Mesothelial cell of epicardium (in vitro differentiated cells): ENCODE measurements at places on chromosomes 13 and 19.

GRCh38 chr19:35134601-35135242 lies at the start of gene LGI4:
TSS of gene LGI4 (minus strand) at chr19:35135059. CDS start at chr19:35134680, 379 bp downstream.
- no peak for DNase-seq

DNA sequence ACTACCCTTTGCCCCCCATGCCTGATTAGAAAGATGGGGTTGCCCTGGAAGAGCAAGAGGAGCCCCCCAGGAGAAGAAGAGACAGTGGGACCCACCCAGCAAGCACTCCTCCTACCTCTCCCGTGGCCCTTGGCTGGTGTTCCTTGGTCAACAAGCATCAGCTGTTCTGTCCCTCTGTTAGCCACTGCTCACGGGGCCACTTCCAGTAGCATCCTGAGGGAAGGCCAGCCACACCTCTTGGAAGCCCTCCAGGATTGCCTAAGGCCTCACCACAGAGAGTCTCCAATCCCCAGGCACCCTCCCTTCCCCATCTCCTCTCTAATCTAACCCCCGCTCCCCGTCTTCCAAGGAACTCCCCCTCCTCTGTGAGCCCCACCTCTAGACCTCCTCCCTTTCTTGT lies 15.1 kb upstream of the DPP9 start:
- DNase-seq = no peak

GRCh38 chr19:41218615-41219507 lies at the start of gene AXL:
TSS of gene AXL (plus strand) at chr19:41219223. CDS start at chr19:41219393, 170 bp downstream.
- DNase-seq = peak; percentile 52

GRCh38 chr19:11261431-11261970 lies 823 bp downstream of the DOCK6 start:
- DNase-seq = no peak

DNA sequence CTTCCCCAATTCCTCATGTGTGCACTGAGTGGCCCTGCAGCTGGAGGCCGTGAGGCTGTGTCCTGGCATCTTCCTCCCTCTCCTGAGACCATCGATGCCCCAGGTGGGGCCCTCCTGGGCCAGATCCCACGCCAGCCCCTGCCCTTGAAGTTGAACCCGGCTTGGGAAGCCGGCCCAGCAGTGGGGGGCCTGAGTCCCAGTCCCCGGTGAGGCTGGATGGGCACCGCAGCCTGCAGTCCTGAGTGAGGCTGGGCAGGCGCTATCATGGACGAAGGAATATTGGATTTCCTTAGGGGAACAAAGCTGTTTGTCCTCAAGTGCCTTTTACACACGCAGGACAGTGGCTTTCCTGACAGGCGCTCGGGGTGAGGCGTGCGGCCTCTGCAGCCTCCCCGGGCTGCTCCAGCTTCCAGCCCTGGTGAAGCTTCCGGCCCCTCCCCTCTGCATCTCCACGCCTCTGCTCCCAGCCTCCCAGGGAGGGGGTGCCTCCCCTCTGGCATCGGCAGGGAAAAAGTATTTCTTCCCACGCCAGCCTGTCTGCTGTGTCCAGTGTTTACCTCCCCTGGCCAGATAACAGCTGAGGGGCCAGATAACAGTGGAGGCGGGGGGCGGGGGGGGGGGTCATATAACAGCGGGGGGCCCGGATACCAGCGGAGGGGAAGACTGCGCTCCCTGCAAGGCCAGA lies 159.5 kb downstream of the KDM4B start:
- peak; percentile 61 for DNase-seq

DNA sequence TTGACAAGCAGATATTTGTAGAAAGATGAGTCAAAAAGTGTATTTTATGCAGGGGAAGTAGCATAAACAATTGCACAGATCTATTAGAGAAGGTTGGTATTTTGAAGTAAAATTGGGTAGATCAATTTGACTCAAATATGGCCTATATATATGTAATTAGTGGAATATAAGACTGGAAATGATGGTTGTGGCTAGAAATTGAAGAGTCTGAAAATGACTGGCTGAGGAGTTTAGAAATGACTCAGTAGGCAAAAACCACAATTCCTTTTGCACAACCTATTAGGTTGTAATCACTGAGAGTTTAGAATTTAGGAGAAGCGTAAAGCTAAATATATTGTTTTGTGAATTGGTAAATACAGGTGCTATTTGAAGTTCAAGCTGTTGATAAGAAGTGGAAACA lies 622.6 kb upstream of the PCDH20 start:
- DNase-seq = no peak

GRCh38 chr19:42191855-42192254 lies 25.6 kb downstream of the DEDD2 start:
- no peak for DNase-seq

- DNase-seq = no peak
These were observed 358.9 kb upstream of the NBEA start for GRCh38 chr13:34583181-34583580.

DNA sequence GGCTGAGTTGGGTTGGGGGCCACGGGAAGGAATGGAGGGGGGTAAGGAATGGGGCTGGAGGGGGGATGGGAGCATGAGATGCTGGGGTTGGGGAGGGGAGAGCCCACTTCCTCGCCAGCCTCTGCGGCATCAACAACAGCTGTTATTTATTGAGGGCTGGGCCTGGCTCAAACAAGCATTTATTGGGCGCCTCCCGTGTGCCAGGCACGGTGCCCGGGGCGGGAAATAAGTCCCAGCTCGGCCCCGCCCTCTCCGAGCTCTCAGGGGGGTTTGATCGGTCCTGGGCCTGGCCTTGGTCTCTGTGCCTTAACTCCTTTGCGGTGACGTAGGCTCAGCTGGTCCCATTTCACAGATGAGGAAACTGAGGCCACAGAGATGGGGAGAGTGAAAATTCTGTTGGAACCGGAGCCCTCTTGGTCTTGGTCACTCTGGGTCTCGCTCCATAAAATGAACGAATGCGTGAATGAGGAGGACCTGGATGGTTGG lies 919 bp upstream of the ADAMTS10 start:
- DNase-seq = no peak

GRCh38 chr13:51134763-51135365 lies 23.8 kb upstream of the C13orf42 start:
- DNase-seq = no peak

GRCh38 chr13:30113551-30113950 lies 193.8 kb downstream of the KATNAL1 start:
- no peak for DNase-seq

DNA sequence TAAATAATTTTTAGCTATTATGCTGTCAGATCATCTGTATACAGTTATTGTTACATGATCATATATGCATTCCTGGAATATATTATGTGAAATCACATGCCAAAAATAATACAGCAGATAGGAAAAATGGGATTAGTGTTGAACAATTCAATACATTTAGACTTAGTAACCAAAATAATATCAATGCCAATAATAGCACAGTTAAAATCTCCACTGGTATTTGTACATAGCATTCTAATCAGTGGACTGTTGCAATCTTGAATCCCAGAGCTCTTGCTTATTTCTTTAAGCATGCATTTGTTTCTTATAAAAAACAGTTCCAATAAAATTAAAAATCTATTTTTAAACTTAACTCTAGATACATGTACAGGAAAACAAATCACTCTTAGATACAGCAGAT lies 2772.2 kb downstream of the PCDH9 start:
- DNase-seq = no peak

GRCh38 chr13:75647126-75647784 lies 11.1 kb downstream of the LMO7 start:
- DNase-seq = no peak

GRCh38 chr13:111245576-111246384 lies 74.7 kb upstream of the TEX29 start:
- no peak for DNase-seq

GRCh38 chr13:33524086-33524485 lies 238.5 kb upstream of the STARD13 start:
- no peak for DNase-seq

DNA sequence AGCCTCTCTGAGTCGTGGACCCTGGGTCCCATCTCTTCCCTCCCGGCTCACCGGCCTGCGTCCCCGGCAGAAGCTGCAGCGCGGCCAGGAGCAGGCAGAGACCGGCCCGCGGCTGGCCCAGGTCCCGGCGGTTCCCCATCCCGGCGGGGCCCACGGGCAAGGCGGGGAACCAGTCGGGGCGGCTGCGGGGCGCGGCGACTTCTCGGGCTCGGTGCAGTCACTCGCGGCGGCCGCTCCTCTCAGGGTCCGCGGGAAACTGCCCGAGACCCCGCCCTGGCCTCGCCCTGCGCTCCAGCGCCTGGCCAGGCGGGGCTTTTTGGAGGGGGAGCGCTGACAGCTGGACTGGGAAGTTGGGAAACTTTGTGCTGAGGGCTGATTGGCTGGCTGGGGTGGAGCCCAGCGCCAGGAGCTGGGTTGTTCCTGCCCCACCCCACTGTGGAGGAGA lies at the start of gene COL5A3:
Gene COL5A3, minus strand, starts transcription at position 258 of the 445 bp plus-strand sequence. Its CDS starts 119 bp downstream, at position 139.
- DNase-seq = no peak

DNA sequence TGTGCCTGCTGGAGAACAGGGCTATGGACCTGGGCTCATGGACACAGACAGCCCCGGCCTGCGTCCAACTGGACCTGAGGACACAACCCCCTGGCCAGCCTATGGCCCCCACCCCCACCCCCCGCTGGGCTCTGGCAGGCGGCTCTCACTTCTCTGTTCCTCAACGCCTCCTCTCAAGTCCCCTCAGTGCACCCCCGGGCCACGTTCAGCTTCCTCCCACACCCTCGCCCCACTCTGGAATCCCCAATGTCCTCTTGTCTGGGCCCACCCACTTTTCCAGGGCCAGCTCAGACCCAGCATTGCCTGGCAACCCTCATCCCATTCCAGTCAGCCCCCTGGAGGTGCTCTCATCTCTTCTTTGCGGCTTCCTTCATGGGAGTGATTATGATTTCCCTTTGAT lies 130.2 kb upstream of the SPACA7 start:
- no peak for DNase-seq

- DNase-seq = no peak
These were observed 59.4 kb downstream of the LACC1 start for GRCh38 chr13:43939086-43939485.

DNA sequence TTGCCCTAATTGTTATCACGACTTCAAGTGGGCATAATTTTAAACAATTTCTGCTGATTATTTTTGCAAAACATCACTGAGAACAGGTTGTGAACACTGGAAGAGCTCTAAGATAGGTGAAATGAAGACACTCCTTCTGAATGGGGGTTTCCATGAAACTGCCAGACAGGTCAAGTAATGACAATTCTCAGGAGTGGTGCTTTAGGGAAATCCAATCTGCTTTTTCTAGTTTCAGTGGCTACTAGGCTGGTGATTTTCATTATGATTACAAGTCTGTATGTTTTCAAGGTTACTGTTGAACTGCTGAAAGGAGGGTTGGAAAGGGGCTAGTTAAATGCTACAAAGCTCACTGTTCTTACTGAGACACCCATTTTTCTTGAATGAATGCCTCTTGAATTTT lies 1724.2 kb downstream of the PCDH9 start:
- DNase-seq = no peak

- no peak for DNase-seq
These were observed 23.0 kb downstream of the LAIR2 start for GRCh38 chr19:54525636-54526035.

DNA sequence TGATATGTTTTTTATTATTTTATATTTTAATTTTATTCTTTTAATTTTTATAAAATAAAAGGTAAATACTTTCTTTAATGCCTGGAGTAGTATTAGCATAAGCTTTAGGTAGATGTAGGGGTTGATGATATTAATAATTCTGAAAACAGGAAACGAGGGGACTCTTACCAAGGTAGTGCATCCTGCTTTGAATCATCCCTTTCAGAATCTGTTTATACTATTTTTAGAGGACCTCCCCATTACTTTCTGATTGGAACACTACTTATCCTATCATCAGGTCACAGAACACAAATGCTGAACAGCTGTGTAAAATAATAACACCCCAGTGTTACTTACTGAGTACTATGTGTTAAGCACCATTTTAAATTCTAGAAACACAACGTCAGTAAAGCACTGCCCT lies 27.3 kb downstream of the COG6 start:
- DNase-seq = no peak

DNA sequence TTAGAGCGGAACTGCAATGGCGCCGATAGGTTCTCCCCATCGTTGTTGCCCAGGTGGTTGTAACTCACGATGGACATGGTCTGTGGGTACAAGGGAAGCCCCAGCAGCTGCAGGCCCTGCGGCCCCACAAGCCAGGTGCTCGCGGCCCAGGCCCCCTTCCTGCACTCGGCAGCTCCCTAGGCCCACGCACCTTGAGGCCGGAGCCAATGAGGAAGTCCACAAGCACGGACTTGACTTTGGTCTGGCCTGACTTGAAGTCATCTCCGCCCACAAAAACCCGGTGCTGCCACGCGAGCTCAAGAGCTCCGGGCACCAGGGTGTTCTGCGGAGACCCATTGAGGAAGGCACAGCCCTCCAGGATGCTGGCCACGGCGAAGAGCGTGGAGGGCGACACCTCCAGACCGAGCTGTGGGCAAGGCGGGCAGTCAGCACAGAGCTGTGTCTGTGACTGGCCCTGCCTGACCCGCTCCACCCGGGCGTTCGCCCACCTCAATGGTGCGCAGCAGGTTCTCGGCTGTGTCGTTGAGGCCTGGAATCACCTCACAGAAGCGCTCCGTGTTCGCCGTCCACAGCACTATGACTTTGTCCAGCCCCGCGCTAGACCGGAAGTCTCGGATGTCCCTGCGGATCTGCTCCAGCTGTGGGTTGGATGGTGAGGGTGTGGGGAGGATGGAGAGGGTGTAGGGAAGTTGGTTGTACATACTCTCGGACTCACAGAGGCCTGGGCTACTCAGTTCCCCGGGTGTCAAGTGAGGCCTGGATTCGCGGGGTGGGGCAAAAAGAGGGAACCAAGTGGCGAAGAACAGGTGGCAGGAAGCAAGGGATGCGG lies 1.9 kb downstream of the ISYNA1 start:
- no peak for DNase-seq
